ENCODE measurements at places on chromosomes 4 and X. TPM values are rescaled to one million over a fixed set of nuclear protein-coding genes. Genes with fewer than 3 reads are reported as not detected.

DNA sequence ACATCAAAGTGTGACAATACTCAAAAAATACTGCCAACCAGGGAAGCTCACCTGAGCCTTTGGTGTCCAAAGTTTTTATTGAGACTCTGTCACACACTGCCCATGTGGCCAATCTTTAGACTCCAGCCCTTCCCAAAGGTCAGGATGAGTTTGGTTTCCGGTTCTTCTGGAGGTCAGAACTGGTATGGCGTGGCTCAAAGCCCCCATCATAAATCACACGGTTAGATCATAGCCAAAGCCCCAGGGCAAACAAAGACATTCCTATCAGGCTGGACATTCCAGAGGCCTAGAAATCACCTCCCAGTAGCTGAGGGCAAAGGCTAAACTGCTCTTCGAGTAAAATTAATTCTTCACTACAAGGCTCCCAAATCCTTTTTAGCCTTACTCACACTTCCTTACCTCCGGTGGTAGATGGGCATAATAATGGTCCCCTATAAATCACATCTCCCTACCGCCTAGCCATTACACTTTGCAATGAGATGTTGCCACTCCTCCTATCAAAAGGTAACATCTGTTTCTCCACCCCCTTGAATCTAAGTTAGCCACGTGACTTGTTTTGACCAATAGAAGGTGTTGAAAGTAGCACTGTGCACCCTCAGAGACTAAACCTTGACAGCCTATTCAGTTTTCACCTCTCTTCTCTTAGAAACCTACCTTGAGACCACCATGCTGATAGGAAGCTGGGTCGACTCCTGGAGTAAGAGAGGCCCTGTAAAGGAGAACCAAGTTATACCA, 137.8 kb upstream of the DUSP21 start:
- DNase-seq, result no peak

DNA sequence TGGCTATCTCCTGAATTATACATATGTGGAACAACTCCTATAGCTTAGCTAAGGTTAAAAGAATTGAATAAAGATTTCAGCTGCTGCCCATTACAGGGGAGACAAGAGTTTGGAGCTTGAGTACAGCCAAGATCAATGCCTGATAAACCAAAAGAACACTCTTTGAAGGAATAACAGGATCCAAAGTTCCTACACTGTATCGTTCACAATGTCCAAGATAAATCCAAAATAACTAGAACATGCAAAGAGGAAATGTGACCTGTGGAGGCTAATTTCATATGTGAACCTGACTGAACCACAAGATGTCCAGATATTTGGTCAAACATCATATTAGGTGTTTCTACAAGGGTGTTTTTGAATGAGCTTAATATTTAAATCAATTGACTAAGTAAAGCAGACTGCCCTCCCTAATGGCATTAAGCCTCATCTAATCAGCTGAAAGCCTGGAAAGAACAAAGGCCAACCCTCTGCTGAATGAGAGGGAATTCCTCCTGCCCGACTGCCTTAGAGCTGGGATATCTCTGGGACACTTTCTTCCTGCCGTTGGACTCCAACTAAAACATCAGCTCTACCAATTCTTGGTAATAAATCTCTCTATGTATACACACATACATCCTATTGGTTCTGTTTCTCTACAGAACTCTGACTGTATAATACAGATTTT, 19.2 kb downstream of the RFC1 start:
- DNase-seq, result no peak

GRCh38 chrX:119505945-119506344, 37.7 kb downstream of the SLC25A5 start:
- DNase-seq, result no peak

DNA sequence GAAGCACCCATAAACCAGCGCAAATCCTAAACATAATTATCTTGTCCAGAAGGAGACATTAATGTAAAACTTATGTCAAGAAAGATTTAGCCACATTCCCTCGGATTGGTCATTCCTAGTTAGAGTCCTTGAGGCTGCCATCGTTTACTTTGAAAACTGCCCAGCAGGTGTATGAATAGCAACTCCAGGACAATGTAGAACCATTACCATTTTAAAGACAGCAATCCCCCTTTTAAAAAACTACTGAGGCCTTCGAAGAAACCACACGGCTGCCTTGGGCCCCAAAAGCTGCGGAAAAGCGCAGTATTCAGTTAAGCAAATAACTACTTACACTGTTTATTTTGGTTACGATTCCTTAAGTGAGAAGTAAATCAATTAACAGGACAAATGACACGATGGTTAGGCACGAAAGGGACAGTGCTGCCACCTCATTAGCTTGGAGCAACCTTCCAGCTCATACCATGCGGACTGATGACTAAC, 822 bp upstream of the SGMS2 start:
- DNase-seq, result no peak

DNA sequence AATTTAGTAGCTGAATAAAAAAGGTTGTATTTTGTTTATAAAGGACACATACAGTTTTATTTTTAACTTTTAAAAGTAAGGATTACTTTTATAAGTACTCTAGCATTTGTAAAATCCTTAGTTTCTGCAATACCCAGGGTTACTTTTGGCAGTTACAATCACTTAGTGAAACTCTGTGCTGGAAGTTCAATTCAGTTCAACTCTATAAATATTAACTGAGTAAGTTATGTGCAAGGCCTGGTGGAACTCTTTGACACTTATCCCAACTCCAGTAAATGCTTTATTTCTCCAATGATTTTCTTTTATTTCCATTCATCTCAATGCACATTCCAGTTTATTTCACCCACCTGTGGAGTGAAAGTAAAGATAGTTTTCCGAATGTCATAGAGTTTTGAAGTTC, 63.3 kb upstream of the HDAC8 start:
- no peak for DNase-seq

GRCh38 chr4:41701983-41702382, 46.5 kb downstream of the PHOX2B start:
- no peak for DNase-seq

- DNase-seq, result no peak
Observed at GRCh38 chr4:13329963-13330362, 154.2 kb downstream of the RAB28 start.

GRCh38 chr4:114839986-114840385, 241.4 kb downstream of the UGT8 start:
- no peak for DNase-seq

DNA sequence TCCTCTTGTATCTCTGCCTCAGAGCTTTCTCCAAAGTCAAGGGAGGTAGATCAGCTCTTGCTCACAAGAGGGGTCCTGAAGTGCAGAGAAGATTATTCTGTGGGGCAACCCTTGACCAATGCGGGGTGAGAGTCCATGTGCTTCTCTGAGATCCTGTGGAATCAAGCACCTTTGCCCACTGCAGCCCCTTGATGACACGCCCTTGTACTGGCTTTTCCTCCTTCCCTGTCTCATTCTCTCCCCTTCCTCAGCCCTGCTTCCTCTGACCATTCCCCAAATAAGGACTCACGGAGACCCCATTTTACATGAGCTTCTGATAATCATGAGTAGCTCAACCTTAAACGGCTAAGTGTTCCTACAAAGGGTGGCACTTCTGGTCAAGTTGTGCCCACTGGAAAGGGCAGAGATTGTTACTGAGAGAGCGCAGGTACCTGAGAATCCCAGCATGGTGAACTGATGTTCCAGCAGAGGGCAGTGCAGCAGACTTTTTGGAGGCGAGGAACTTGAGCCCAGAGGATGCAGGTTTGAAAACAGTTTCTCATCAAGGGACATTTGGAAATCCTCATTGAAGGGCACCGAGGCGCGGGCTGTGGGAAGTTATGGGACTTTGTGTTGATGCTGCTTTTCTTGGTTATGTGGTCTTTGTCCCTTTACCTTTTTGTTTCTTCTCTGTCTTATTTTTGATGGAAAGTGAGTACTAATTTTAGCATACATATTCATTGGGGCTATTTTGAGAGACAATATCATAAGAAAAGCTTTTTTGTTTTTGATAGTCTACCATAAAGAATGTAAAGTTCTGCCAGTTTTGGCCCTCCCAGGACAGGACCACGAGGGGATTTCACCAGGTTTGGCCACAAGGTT, 201.3 kb downstream of the RBM46 start:
- DNase-seq, result peak; percentile 23

GRCh38 chr4:156280686-156281085, 327.0 kb upstream of the CTSO start:
- no peak for DNase-seq

GRCh38 chr4:165204462-165204830, 2.9 kb upstream of the KLHL2 start:
- no peak for DNase-seq

DNA sequence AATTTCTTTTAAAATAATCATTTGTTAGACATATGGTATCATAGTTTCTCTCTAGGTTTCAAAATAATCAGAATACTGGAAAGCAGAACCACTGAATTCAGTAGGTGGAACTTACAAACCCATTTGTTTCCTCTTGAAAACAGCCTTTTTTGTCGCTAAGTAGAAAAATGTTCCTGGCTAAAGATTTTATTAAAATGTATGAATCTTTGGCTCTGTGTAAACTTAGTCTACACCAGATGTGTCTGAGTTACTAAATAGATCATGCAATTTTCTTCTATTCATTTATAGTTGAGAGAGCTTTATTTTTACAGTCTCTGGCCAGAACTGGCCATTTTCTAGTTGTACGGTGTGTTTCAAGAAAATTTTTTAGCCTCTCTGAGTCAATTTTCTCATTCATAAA, 1.0 kb downstream of the CYSLTR1 start:
- no peak for DNase-seq

GRCh38 chr4:99382745-99383360, 30.3 kb upstream of the ADH1C start:
- DNase-seq, result no peak

DNA sequence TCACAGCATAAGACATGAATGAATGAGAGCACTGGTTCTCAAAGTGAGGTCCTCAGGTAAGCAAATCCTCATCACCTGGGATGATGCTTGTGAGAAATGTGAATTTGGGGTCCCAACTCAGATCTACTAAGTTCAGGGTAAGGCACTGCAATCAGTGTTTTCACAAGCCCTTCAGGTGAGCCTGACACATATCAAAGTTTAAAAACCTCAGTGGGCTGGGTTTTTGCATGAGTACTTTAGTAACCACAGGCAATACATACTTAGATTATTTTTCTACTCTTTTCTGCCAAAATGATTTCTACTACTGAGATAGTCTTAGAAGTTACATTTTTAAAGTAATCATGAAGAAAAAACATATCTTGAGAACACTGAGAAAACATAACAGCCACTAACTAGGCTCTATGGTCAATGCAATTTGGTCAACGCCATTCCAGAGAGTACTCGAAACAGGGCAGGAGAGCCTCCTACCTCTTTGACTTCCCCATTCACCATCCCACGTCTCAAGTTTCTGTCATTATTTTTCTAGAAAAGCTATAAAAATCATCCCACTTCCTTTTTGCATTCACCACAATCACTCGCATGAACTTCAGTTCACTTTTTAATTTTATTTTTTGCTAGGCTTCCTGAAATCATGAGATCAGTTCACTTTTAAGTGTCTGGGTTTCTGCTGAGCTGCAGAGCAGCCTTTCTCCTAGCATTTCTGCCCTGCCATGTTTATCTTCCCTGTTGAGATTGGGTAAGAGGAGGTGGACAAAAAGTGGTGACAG, 73.8 kb downstream of the MFAP3L start:
- peak; percentile 63 for DNase-seq

DNA sequence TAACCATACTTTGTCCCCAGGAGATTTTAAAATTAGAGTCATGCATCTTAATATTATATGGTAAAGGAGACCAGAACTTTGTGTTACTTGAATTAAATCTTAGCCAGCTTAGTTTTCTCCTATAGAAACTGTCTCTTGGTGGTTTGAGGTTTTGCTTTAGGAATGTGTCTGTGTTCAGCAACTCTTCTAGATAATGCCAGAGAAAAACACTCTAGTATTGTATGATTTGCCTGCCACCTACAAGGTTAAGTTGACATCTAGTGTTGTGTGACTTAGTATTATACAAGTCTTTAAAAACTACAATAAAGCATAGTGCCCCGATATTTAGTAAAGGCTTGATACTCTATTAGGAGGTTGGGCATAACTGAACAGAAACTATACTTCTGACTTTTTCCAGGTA, 2.1 kb downstream of the UGT8 start:
- no peak for DNase-seq

DNA sequence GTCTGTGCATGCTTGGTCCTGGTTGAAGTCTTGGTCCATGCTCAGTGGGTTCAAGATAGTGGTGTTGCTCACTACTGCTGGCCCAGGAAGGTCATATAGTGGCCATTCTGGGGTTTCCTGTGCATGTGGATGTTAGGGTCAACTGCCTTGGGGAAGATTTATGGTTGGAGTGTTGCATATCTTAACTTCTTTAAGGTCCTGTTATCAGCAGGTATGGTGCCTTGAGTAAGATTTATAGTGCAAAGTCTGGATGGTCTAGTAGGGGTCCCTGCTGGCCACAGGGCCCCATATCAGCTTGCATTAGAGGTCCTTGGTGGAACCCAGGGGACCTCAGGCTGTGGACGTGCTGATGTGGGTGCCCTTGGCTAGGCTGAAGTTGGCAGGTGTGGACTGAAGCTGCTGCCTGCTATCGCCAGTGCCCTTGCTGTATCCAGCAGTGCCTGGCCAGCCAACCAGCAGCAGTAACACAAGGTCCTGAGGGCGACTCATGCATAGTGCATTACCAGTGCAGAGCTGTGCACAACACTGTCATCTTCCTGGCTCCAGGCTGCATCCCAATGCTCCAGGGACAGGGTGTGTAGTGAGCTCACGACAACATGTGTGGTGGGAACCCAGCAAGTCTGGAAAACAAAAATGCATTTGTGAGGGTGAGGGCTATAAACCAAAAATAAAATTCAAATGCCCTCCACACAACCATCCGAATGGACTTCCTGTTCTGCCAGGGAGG, 61.0 kb downstream of the BEX3 start:
- DNase-seq, result no peak

GRCh38 chrX:103170216-103170615, 44.7 kb upstream of the BEX4 start:
- DNase-seq, result no peak

DNA sequence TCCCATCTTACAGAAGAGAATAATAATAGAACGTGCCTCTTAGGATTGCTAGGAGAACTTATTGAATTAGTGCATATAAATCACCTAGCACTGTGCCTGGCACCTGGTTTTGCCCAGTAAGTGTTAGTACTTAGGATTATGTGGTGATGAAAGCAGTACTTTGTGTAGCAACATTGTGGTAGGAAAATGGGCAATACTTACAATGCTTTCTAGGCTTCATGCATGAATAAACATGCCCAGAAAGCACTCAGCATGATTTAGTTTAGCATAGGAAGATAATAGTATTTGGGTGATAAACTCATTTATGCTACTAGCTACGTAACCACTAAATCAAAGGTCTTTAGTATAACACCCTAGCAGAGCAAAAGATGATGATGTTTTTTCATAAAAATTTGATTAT, 105.6 kb downstream of the NEUROG2 start:
- DNase-seq, result no peak

GRCh38 chrX:39921838-39922237, 175.9 kb downstream of the BCOR start:
- DNase-seq, result no peak

Gene AMELX
- total RNA-seq, result not detected

Gene NLGN4X
- total RNA-seq, result under 0.01 TPM

Gene POU3F4
- total RNA-seq, result under 0.01 TPM

Gene CFP
- total RNA-seq, result 23.7 TPM

Gene STARD8
- total RNA-seq, result 8.9 TPM

Gene GAGE13
- total RNA-seq, result not detected

Gene NXF2B
- not detected for total RNA-seq

Gene RASGEF1B
- 15.1 TPM for total RNA-seq

Gene RAP1GDS1
- total RNA-seq, result 25.0 TPM

Gene GABRB1
- not detected for total RNA-seq

Gene IL2RG
- total RNA-seq, result 119 TPM

Gene RTL9
- under 0.01 TPM for total RNA-seq

All from hematopoietic multipotent progenitor cell (in vitro differentiated cells).